D341Med (cell line): ENCODE measurements at places on chromosomes 7 and 10.

DNA sequence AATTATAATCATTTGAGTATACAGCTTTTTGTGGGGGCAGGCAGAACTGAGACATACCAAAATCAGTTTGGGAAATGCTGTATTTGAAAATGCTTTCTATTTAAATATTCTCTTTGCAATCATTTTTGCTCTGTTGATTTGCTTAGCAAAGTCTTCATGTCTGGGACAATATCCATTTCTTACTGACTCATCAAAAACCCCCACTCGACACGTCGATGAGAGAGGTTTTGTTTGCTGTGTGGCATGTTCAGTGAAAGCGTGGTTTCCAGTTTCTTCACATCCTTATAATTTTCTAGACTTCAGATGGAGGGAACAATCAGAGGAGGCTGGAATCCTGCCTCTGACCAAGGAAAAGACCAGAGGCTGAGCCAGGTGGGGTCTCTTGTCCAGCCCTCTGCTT, 28.9 kb downstream of the HTRA1 start:
- no peak for DNase-seq

DNA sequence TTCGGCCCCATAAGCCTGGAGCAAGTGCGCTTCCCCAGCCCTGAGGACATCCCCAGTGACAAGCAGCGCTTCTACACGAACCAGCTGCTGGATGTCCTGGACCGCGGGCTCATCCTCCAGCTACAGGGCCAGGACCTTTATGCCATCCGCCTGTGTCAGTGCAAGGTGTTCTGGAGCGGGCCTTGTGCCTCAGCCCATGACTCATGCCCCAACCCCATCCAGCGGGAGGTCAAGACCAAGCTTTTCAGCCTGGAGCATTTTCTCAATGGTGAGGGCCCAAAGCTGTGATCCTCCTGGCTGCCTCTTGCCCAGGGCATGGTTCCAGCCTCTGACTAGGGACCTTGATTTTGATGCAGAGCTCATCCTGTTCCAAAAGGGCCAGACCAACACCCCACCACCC, 10.1 kb downstream of the IRF5 start:
- DNase-seq, result peak; percentile 36

GRCh38 chr10:79406683-79407422, 38.6 kb downstream of the ZCCHC24 start:
- no peak for DNase-seq

- no peak for DNase-seq
Observed at GRCh38 chr10:33026422-33026821, 68.4 kb upstream of the ITGB1 start.

DNA sequence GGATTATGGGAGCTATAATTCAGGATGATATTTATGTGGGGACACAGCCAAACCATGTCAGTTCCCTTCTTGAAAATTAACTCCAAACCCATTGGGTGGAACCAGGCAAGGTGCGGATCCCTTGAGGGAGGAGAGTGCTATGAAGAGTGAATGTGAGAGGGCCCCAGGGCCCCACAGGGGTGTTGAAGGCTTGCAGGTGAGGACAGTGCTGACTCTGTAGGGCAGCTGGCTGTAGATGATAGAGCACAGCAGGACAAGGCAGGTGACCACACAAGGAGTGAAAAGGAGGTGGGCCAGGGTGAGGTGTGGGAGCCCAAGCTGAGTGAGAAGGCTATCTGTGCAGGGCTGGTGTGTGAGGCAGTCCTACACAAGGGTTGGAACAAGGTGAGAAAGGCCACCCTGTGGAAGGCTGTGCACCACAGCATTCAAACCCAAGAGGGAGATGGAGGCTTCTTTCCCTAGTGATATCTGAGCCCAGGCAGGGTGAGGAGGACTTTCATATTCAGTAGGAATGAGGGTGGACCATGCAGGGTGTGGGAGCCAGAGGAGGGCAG, 746.0 kb upstream of the CELF2 start:
- DNase-seq, result no peak

DNA sequence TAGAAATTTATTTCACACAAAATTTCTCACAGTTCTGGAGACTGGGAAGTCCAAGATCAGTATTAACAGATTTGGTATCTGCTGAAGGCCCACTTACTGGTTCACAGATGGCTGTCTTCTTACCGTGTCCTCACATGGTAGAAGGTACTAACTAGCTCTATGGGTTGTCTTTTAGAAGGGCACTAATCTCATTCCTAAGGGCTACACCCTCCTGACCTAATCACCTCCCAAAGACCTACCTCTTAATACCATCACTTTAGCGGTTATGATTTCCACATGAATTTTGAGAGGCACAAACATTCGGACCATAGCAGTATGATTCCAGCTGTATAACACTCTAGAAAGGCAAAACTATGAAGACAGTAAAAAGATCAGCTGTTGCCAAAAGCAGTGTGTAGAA, 8.0 kb downstream of the PNPLA8 start:
- no peak for DNase-seq

DNA sequence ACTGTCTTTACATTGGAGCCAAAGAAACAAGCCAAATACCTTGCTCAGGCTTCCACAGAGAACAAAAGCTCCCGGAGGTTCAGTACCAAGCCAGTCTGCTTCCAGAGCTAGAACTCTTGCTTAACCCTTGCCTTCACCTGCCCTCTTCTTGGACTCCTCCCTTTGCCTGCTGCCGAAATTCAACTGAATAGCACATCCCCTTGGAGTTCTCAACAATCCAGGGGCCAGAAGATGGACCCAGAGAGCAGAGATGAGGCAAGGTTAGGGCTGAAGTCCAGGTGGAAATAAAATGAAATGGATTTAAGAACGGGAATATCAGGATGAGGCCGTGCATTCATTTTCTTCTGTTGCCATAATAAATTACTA, 876 bp upstream of the PIK3AP1 start:
- DNase-seq, result no peak

GRCh38 chr7:12570534-12571461, at the start of gene SCIN:
SCIN (plus strand) TSS chr7:12570720; CDS start chr7:12570787, 67 bp downstream.
- peak; percentile 73 for DNase-seq

DNA sequence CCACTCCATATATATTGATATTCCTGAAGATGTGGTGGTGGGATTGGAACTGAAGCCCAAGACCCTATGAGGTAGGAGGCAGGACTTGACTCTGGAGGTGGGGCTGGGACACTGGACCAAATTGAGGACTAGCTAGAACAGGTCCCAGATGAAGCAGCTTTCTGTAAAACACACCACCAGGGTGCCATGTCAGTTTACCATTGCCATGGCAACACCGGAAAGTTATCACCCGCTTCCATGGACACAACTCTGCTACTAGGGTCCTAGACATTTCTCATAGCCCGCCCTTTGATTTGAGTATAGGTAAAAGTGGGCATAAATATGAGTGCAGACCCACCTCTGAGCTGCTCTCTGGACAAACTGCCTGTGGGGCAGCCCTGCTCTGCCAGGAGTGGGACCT, 490.5 kb upstream of the PFKP start:
- no peak for DNase-seq

- no peak for DNase-seq
Observed at GRCh38 chr7:70421319-70421718, 710.6 kb upstream of the GALNT17 start.

- no peak for DNase-seq
Observed at GRCh38 chr10:22679608-22680007, 34.8 kb downstream of the PIP4K2A start.

- no peak for DNase-seq
Observed at GRCh38 chr7:118250860-118251494, 26.5 kb downstream of the ANKRD7 start.

DNA sequence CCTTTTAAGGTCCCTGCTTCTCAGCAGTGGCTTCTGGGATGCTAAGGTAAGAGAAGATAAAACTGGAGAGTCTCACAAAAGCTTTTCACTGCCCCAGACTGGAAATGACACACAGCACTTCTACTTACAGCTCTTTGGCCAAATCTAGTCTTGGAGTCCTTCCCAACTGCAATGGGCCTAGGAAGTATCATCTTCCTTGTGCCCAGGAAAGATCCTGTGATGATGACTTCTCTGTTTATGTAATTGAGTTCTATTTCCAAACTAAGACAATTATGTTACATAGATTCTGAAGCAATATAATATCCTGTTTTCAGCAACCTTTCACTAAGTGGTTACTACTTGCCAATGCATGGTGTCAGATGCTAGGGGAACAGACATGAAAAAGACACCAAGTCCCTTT, 234.1 kb downstream of the PTEN start:
- no peak for DNase-seq

DNA sequence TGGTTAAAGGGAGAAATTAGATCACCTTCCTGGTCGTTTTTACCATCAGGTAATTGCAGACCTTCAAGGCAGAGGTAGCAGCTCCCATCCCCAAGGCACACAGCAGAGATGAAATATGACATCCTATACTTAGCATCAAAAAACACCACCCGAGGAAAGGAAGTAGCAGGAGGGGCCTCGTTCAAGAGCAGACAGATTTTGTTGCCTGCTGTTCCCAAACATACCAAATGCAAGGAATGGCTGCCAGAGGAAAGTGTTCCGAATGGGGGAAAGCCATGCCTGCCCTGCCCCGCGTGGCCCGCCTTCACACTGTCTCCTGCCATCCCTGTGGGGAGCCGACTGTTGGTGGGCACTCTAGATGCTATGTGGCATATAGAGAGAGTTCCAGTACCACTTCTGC, 18.0 kb downstream of the FKBP6 start:
- DNase-seq, result no peak
